ENCODE measurements at places on chromosomes 12 and 14.
A peak's percentile ranks its signal among the peaks of the same experiment; 100 is the strongest.

DNA sequence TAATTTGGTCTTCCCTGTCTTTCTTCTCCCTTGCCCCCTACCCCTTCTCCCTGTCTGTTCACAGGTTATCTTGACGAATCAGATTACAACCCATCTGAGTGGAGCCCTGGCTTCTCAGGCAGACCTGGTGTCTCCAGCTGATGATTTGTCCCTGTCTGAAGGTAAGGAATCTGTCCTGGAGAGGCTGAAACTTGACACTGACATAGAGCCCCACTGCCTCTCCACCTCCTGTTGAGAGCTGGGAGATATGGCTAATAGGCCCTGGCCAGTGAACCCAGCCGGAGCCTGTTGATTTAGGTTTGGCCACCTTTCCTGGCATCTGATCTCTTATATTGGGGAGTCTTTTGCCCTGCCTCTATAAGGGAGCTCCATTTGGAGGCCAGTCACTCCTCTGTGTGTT lies 472.2 kb downstream of the RAD51B start:
- no peak for DNase-seq

GRCh38 chr12:39010406-39010805 lies 105.0 kb upstream of the CPNE8 start:
- DNase-seq: no peak

DNA sequence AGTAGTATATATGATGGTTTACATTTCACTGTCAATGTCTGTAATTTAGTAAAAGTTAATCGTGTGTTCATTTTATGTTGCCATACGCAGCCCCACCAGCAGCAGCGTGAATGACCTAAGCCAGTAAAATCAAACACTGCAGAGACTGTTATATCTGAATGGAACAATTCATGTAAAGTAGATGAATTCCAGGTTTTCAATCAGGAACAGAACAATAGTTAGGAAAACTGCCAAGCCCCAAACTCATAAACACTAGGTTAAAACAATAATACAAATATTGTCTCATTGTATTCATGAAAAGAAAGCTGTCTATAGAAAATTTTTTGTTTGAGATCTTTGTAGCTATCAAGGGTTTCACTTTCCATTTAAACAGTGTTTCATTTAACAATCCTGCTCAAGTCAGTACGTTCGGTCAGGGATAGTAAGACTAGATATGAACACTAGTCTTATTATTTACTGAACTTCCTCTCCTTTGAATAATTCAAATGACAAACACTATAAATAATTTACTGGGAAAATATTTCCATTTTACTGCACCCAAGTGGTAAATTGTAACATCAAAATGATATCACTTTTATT lies 256.8 kb upstream of the FLRT2 start:
- no peak for DNase-seq

DNA sequence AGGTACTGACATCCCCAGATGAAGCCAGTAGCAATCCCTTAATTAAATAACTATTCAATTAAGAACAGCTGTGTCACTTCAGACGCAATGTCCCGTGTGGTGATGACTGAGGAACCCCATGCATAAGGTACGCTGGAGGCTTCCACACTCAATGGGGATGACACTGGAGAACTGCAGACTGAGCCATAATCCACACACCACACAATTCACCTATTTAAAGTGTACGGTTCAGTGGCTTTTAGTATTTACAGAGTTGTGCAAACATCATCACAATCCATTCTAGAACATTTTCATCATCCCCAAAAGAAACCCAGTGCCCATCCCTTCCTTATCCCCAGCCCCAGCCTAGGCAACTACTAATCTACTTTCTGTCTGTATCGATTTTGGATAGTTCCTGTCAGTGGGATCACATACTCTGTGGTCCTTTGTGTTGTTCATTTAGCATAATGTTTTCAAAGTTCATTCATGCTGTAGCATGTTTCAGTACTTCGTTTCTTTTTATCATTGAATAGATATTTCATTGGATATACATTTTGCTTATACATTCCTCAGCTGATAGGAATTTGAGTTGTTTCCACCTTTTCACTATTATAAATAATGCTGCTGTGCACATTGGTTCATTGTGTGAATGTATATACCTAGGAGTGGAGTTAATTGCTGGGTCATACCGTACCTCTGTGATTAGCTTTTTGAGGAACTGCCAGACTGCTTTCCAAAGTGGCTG lies 61.1 kb downstream of the NINJ2 start:
- no peak for DNase-seq

DNA sequence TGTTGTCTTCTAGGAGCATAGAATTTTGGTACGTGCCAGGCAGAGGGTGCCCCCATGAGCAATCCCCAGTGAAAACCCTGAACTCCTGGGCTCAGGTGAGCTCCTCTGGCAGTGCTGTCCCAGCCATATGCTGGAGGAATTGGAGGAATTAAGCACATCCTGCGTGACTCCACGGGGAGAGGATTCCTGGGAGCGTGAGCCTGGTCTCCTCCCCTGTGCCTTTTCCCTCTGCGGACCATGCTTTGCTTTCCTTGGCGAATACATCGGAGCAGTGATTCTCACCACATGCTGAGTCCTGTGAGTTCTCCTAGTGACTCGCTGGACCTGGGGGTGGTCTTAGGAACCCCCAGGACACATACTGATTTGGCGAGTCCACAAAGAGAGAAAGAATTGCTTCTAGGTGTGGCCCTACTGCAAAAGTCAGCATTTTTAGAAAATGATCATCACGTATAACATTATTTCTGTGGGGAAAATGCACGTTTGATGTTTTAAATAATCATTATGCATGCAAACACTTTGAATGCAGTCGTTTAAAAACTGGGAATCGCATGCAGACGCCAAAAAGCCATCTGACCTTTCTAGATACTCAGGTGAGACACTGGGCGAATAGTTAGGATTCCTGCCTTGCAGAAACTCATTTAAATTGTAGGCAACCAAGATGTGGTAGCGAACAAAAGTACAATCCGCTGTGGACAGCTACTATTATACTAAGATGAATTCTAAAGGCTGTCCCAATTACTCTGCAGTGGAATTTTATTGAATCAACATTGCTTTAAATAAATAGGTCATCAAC lies 370.9 kb downstream of the TMEM132D start:
- no peak for DNase-seq

DNA sequence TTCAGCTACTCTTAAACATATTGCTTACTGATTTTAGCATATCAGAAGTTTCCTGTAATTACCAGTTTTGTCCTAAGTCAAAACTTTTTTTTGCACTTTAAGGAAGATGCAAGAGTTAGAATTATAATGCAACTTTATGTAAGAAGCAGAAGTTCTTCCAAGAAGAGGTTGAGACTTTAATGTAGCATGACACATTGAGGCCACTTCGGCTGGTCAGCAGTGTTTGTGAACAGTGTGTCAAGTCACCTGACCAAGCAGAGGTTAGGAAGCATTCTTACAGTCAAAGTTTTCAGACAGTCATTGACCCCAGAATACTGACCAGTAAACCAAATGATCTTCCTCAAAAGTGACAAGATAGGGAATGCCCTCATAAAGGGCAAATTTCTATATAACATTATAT lies 15.2 kb downstream of the FGFR1OP2 start:
- DNase-seq: peak; percentile 62

DNA sequence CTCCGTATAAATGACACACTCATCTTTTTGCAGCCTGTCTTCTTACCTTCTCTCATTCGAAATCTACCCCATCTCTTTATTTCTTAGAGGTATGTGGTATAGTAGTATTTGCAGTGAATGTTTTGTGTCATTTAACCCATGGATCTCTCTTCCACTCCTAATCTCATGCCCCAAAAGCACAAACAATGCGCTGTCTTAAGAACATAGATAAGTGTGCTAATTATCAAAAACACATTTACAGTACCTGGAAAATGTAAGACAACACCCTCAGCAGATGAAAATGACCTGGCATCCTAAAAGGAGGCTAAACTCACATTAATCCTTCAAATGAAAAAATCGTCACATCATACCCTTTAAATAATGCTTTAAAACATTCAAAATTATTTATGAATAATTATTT lies 10.7 kb downstream of the USP15 start:
- DNase-seq: no peak

DNA sequence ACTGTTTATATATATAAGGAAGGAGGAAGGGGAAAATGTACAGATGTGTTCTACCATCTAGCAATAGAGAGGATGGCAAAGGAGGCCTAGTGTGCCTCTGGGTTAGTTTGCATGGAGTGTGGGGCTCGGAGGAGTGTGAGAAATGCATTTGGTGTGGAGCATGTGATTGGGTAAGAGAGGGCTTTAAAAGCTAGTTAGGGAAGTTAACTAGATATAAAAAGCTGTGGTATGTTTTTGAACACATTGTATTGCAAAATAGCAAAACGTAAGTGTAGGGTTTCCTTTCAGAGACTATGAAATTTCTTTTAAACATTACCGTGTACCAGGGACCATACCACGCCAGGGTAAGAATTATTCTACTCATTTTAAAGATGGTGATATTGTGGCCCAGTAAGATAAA lies 53.3 kb upstream of the STXBP6 start:
- no peak for DNase-seq

DNA sequence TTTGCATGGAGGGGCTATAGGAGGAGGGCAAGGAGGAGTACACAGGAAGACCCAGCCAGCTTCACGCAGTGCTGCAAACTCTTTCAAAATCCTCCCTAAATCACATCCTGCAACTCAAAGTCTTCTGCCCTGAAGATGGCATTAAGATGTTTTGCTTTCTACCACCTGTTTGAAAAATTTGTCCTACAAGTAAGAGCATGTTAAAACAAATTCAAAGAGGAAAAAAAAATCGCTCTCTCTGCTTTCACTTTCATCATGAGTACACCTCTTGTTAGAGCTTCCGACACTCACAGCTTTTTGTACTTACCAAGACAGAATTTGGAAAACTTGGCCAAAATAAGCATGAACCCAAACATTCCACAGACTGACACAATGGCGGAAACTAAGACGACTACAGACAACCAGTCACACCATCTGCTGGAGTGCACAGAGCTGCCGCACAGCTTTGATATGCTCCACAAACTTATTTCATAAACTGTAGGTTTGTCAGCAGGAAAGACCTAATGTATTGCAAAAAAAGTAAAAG lies 21.3 kb downstream of the GCH1 start:
- no peak for DNase-seq

- DNase-seq: no peak
These were observed 704 bp downstream of the SDR39U1 start for GRCh38 chr14:24441904-24442239.

GRCh38 chr14:95396221-95396620 lies 76.5 kb upstream of the CLMN start:
- no peak for DNase-seq

DNA sequence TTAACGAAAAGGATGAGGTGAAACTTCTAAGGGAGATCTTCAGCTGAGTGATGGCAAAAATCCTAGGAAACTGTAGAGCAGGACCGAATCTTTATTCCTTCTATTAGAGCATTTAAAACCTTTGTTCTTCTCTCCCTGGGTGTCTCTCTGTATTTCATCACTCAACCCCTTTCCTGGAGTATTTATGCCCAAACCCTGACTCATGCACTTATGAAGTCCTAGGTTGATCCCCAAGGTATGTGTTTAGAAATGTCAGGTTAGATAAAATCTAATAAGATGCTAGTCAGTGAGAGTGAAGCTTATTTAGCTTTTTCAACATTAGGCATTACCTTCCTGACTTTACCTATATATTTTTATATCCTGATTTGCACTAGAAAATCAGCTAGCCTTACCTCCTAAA lies 239.8 kb upstream of the NPAS3 start:
- DNase-seq: no peak

DNA sequence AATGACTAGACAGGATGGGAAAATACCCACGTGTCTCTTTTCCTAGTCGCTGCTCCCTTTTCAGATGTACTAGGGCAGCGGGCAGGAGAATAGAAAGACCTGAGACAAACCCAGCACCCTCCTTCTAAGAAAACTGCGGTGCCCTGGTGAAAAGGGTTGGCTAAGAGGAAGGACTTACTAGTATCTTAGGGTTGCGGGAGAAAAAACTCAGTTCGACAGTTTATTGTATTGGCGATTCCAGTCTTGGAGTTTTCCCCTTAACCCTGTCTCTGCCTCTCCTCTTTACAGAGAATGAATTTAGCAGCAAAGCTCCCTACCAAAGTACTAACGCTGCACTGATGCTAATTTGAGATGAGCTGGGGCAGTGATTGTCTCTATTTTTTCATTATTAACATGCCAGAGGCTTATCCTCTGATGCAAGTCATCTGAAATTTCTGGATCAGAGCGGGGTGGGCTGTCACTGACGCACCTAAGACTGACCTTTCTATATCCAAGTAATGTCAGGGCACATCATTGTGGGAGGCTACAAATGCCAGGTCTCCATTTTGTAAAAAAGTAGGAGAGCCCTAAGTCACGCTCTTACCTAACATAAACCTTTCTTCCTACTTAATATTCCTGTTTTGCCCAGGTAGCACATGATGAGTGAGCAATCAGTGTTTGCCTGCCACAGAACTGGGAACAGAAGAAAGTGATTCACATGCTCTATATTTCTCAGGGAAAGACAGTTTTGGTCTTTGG lies 916 bp upstream of the PAWR start:
- no peak for DNase-seq

DNA sequence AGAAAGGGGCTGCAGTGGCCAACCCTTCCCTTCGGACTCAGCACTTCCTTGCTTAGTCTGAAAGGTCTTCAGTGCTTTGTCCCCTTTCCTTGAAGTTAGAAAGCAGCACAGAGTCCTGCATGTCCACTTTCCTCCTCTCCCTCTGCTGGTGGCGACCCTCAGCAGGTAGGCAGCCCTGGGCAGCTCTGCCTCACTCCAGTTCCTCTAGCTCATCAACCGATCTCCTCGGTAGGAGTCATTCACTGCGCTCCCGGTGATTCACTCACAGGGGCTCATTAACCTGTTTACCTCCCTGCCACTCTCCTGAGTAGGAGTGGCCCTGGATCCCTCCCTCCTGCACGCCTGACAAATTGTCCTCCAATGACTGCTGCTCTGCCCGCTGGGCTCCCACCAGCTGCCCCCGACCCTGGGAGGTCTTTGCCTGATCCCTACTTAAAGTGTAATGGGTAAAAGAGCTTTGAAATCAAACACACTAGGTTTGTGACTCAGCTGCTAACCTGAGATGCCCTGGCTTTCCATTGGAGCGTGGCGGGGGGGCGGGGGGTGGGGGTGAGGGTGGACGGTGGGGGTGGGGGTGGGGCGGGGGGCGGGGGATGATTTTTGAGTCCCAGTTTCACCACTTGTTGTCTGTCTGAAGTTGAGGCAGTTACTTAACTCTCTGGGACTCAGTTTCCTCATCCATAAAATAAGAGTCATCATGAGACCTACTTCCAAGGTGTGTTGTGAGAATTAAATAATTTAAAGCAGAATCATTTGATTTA lies 4.2 kb downstream of the SCNN1A start:
- DNase-seq: peak; percentile 21
